Left cardiac atrium (tissue), 4 donors: ENCODE measurements at places on chromosomes 1 and 21.

DNA sequence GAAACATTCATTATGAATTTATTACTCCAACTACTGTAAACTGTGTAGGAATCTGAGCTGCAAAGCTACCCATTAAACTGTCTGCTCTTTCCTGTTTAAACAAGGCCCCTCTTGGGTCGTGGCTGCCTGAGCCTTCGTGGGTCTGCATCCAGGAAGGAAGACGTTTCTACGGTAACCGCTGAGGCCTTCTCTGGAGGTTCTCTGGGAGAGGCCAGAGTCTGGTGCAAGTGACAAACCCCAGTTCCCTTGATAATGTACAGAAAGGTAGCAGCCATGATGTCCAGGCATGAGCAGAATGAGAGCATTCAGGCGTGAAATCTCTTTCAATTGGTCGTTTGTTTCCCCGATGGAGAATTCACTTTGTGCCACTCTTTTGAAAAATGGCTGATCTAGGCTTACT lies 350.2 kb downstream of the PLPP3 start:
- no peak for DNase-seq

DNA sequence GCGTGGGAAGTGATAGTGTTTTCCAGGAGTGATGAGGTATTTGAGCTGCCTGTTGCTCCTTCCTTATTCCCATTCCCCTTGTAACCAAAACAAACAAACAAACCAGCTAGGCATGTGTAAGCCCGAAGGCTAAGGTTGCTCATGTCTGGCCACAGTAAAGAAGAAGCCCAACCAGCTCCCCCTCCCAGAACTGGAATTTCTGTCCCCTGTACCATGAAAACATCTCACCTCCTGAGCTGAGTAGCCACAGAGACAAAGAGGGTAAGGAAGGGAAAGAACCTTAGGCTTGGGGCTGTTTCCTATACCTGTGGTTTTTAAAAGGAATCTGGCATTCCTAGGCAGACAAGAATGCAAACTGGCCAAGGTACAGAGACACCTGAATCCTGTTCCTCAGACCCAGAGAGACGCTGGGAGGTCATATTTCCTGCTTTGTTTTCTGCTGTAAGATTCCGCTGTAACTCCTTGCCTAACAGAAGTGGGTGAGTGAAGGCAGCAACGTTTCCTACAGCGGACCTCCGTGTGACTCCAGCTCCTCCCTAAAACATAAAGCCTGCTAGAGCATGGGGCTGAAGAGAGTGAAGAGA lies 41.7 kb upstream of the RAB4A start:
- DNase-seq, result no peak

DNA sequence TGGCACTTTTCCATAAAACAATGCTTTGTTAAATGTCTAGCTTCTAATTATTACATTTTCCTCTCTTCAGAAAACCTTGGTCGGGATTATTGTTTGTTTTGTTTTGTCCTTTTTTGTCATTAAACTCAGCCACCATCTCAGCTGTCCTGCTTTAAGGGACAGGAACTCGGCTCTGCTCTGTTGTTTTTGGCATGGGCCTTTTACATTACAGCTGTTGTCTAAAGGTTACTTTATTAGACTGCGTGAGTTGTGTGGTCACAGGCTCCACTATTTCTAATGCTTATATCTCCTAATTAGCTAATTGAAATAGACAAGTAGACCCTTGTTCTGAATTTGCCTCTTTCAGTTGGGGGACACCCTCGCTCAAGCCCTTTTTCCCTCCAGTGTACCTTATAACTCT lies 1.6 kb downstream of the PALMD start:
- DNase-seq, result peak; percentile 34

GRCh38 chr1:84410328-84411095 lies 12.2 kb downstream of the DNASE2B start:
- no peak for DNase-seq

DNA sequence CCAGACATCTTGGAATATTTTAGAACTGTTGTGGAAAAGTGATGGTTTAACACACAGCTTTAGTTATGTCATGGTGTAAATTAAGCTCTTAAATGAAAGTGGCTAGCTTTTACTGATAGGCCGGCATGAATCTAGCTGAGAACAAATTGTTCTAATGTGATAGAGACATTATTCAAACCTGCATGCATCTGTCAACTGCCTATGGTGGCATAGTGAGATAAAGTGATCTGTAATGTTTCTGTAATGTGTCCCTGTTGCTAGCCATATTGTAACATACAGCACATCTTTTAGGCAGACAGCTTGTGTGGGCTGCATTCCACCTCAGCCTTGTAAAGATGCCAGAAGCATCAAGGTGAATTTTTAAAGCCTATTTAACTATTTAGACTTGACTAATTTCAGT lies 16.0 kb downstream of the LRIG2 start:
- DNase-seq, result no peak

DNA sequence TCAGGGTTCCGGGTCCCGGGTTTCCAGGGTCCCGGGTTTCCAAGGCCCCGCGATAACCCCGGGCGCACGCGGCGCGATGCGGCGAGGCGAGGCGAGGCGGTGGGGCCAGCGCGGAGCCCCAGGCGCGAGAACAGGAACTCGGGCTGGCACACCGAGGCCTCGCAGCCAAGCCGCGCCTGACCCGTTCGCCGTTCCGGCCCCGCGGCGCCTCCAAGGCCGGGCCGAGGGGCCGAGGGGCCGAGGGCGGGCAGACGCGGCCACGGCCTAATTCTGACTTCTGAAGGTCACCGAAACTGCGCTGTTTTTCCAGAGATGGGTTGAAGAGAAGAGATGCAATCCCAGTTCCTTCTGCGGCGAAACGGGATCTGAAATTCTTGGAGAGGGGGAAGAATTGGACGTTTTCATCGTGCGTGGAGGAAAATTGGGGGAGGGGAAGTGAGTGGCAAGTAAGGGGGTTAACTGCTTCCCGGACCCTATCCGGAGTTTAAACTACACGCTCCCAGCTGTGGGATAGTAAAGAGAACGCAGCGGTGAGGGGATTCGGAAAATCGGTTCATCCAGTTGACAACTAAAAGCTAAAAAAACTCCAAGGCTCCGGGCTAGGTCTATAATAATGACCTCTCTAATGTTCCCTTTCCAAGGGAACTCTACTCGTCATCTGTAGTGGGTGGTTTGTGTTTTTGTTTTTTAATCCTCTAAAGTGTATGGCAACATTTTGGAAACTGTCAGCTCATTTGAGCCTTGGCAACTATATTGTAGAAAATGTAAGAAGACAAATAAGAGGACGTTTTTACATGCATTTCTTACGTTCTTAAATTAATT lies 8.2 kb downstream of the TBX15 start:
- DNase-seq, result no peak

DNA sequence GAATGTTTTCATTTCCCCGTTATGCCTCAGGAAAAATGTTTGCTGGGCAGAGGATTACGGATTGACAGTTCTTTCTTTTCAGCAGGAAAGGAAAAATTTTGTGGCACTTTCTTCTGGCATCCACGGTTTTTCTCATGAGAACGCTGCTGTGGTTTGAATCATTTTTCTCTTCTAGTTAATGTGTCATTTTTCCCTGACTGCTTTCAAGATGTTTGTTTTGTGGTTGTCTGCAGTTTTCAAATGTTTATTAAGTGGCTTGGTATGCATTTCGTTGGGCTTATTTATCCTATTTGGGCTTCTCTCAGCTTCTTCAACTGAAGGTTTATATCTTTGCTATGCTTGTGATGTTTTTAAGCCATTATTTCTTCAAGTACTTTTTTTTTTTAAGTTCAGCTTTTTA lies 359.0 kb downstream of the RGS7 start:
- no peak for DNase-seq

DNA sequence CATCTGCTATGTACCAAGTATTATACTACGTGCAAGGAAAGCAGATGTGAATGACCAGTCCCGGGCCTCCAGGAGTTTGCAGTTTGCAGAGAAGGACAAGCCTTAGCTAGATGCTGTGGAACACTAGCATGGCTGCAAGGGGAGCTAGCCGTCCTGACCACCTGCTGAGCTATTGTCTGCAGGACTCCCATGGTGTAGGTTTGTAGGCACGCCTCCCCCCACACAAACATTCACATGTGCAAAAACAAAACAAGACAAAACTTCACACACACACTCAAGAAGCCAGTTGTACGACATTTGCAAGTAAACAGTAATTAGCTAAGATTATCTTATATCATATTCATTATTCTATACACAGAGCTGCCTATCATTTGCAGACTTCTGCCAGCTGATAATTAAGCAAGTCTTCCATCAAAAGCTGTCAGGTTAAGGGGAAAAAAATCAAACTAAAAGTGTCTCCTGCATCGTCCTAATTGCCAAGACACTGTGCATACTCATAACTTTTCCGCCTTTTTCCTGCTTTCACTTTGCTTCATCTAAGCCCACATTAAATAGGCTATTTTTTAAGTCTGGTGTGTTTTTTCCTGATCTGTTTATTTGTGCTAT lies 10.7 kb upstream of the HNRNPU start:
- DNase-seq, result no peak

- no peak for DNase-seq
Measured at GRCh38 chr1:5632224-5632623, 360.0 kb downstream of the NPHP4 start.

DNA sequence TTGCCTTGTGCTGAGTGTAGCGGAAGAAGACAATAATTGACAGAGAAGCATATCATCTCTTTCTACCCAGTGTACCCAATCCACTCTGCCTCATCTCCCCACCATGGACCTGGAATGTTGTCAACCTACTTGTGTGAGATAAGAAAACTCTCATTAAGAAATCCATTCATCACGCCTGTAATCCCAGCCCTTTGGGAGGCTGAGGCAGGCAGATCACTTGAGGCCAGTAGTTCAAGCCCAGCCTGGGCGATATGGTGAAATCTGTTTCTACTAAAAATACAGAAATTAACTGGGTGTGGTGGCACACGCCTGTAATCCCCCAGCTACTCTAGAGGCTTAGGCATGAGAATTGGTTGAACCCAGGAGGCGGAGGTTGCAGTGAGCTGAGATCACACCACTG lies 209.6 kb downstream of the PBX1 start:
- no peak for DNase-seq

DNA sequence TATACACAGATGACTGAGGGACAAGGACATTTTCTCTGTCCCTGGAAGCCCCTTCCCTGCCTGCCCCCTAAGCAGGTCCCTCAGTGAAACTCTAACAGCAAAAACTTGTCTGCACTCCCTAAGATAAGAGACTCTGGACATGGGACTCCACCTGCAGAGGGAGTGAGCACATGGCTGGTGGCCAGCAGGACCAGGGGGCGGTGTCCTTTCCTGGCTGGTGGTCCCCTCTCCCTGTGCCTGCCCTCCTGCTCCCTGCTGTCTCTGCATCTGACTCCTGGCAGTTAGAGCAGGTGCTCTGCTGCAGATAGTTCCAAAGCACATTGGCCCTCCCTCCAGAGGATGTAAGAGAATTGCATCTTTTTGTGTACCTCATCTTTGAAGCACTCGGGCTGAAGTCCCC lies 215.5 kb downstream of the GRIK3 start:
- no peak for DNase-seq

DNA sequence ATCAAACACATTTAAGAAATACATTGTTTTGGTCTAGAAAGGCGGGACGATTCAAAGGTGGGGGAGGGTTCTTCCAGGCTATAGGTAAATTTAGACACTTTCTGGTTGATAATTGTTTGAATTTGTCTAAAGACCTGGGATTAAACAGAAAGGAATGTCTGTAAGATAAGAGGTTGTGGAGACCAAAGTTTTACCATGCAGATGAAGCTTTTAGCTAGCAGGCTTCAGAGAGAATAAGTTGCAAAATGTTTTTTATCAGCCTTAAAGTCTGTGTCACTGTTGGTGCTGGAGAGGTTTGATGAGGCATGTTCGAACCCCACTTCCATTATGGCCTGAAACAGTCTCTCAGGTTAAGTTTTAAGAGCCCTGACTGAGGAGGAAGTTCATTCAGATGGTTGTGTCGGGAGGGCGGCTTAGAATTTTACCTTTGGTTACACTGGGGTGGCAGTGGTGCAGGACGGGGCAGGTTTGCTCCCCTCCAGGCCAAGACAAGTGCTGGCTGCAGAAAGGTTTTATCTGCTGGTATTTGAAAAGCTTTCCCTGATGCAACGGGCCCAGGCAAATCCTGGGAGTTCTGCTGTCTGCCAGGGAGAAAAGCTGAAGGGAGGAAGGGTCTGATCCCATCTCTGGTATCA lies 16.0 kb upstream of the SLC2A5 start:
- no peak for DNase-seq

DNA sequence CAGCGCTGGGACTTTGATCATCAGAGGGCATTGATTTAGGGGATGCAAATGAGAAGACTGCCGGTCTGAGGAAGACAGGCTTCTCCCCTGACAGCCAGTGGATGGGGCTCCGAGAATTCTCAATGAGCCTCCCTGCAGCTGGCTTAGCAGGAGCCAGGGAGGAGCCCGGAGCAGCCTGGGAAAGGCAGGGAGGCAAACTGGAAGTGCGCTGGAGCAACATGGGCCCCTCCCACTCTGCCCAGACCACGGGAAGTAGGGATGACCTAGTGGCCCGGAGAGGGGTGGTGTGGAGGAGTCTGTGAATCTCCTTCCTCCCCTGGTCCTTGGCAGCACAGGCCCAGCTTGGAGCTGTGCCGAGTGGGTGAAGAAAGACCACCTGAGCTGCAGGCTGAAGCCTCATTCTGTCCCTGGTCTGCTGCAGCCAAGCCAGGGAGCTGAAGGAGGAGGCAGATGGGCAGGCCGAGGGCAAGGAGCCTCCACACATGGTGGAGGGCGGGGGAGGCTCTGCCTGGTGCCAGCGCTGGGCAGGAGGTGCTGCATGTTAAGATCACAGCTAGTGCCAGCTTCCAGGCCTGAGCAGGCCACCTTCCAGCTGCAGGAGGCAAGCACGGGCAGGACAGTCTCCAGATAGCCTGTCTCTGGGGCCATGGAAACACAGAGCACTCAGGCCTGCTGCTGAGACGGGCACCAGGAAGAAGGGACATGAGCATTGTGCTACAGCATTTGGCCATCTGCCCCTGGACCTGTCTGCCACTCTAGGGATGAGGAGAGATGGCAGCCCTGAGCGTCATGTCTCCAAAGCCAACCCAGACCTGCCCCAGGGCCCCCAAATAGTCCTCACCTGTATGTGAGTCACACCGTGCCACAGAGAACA lies 12.2 kb upstream of the CLSTN1 start:
- DNase-seq, result peak; percentile 63

DNA sequence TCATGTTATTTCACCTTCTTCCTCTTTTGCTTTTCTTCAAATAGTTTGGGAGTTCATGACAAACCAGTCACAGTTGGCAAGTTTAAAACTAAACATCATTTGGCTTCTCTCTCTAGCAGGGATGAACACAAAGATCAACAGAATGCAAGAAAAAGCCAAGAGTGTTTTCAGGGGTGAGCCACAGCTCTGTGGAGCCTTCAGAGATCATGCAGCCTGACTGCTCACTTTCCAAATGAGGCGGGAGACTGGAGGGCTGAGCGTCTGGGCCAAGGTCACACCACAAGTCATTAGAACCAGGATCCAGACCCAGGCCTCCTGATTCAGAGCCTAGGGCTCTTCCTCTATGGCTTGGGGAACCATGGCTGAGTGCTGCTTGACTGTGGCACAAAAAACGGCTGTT lies 2.7 kb downstream of the DPT start:
- no peak for DNase-seq

- DNase-seq, result no peak
Measured at GRCh38 chr1:174996476-174996875, 3.3 kb upstream of the CACYBP start.
